ENCODE measurements at places on chromosomes 13 and 19.
A peak's percentile ranks its signal among the peaks of the same experiment; 100 is the strongest.

- peak; percentile 78 for DNase-seq
Measured at GRCh38 chr13:23980160-23980551, 82.9 kb upstream of the C1QTNF9B start.

- no peak for DNase-seq
Measured at GRCh38 chr19:40320558-40320935, 27.6 kb downstream of the C19orf47 start.

GRCh38 chr19:50795664-50796073 lies 5.5 kb downstream of the ACP4 start:
- no peak for DNase-seq

DNA sequence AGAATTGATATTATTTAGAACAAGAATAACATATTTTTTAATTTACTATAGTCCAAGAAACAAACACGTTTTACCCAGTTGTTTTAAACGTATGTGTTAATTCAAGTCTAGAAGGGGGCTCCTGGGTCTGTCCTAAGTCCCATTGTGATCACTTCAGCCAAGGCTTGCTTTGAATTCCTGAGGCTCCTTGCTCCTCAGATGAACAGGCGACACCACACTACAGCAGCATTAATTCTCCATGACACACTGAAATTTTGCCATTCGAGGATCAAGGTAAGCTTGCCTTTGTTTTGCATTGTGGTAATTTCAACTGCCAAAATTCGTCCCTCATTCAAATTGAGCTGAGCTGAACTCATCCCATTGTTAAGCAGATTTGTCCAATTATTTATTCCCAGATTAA lies 1442.6 kb downstream of the SLITRK5 start:
- DNase-seq: no peak

DNA sequence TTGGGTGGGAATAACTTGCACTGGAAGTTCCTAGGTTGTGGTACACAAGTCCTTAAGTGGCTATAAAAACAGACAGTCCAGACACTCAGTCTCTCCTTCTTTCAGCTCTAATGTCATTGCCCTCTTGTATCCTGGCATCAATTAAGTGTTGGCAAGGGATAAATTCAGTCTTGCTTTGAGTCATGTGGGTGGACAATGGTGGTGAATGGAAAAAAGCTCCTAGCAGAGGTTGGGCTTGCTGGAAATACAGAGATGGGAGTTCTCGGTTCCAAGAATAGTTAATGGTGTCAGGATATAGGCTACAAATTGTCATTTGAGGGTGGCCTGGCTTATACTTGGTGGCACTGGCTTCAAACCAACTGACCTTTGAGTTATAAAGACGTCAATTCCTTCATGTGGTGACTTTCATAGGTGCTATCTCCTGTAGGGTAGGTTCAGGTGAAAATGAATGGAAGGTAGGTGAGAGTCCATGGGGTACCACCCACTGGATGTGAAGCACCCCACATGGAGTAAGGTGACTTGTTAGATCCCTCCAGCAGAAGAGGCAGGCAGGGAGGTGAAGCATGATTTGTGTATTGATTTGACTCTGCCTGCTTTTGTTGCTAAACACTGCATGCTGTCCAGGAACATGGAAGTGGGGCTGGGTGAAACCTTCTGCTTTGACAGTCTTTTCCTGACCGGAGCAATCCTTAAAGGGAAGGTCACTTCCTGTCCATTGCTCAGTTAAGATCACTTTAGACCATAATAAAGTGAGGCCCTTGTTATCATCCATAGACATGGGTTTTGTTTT lies 102.0 kb downstream of the LACC1 start:
- DNase-seq: no peak

- no peak for DNase-seq
Measured at GRCh38 chr19:48608798-48609263, 2.3 kb downstream of the SPACA4 start.

GRCh38 chr19:41225238-41226052 lies 6.4 kb downstream of the AXL start:
- peak; percentile 77 for DNase-seq

GRCh38 chr13:59690857-59691500 lies 472.7 kb downstream of the DIAPH3 start:
- no peak for DNase-seq

GRCh38 chr19:18999016-18999758 lies 34.1 kb downstream of the SUGP2 start:
- DNase-seq: no peak

DNA sequence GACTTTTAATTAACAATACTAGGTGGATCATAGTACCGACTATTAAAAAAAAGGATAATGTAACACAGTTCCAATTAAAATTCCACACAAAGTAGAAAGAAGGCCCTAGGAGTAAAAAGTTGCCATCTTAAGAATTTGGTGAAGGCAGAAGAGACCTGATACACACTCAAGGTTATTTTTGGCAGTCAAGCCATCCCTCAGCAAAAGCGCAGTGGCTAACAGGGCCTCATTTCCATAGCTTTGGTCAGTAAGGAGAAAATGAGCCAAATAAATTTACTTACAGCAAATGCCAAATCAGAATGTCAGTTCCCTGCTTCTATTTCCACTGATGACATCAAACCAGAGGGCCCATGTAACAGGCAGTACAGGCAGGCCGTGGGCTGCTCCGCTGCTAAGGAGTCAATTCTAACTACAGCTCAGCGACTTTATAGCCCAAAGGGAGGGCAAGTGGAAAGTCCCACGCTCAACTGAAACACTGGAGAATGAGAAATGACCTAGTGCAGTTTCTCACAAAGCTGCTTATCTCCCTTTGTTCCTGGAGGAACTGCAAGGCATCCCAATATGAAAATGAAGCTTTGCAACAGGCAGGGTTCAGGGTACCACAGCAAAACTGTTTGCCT lies 6.3 kb downstream of the ARGLU1 start:
- DNase-seq: peak; percentile 71

GRCh38 chr19:46756544-46756888 lies 10.3 kb upstream of the STRN4 start:
- DNase-seq: no peak

DNA sequence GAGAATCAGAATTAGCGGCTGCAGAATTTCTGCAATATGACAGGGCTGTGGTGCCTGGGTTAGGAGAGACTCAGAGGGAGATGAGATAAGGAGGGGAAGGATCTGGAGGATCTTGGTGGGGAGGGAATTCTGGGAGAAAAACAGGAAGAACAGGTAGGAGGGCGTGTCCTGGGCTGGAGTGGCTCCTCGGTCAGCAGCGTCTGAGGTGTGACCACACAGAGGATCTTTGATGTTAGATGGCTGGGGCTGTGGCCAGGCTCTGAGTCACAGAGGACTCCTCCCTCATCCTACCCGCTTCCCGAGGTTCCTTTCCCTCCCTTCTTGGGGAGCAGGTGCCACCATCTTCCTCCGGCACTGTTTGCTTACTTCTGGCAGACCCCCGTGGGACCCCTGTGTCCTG lies 6.4 kb upstream of the KLK6 start:
- no peak for DNase-seq
